ENCODE measurements at places on chromosomes 11 and 22.
A peak's percentile ranks its signal among the peaks of the same experiment; 100 is the strongest.

DNA sequence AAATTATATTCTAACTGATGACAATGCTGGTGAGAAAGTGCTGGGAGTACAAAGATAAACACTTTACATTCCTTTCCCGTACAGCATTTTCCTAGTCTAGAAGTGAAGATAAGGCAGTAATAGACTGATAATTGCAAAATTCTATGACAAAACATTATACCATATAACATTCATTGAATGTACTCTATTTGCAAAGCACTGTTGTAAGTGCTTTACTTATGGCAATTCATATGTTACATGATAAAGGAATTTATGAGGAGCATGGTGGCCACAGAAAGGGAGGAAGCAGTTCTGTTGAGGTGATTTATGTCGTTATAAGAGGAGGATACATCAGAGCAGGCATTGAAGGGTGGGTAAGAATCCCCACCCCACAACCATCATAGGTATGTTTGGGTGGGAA, 434.8 kb downstream of the RAB38 start:
- no peak overlapping the region for H3K27ac ChIP-seq
- no peaks in the 10 kb centered on the region for H3K4me1 ChIP-seq
- no peak for DNase-seq

- no peaks in the 10 kb centered on the region for H3K36me3 ChIP-seq
- H3K27me3 ChIP-seq: no peaks in the 10 kb centered on the region
- H3K4me1 ChIP-seq: no peaks in the 10 kb centered on the region
- no peak overlapping the region for H3K4me3 ChIP-seq
Measured at GRCh38 chr11:73995247-73995646, 12.6 kb upstream of the UCP2 start.

DNA sequence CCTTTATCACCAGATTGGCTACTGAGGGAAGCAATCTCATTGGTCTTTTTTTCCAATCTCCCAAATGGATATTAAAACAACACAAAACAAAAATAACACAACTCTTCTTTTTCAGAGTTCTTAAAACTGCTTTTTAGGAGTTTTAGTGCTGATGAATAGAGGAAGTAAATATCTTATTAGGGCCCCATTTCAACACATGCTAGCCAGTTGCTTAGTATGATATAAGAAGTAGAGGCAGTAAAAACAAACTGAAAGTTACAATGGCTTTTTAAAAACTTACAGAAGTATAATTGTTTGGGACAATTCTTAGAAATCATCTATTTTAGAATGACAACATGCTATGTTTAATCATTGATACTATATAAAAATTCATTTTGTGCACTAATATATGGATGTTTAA, 3.4 kb downstream of the C11orf71 start:
- no peaks in the 10 kb centered on the region for H3K27me3 ChIP-seq
- no peak for DNase-seq
- H3K27ac ChIP-seq: no peak overlapping the region
- H3K36me3 ChIP-seq: no peaks in the 10 kb centered on the region
- peaks cover 21% of the 10 kb centered on the region for H3K4me1 ChIP-seq
- no peak overlapping the region for H3K4me3 ChIP-seq

DNA sequence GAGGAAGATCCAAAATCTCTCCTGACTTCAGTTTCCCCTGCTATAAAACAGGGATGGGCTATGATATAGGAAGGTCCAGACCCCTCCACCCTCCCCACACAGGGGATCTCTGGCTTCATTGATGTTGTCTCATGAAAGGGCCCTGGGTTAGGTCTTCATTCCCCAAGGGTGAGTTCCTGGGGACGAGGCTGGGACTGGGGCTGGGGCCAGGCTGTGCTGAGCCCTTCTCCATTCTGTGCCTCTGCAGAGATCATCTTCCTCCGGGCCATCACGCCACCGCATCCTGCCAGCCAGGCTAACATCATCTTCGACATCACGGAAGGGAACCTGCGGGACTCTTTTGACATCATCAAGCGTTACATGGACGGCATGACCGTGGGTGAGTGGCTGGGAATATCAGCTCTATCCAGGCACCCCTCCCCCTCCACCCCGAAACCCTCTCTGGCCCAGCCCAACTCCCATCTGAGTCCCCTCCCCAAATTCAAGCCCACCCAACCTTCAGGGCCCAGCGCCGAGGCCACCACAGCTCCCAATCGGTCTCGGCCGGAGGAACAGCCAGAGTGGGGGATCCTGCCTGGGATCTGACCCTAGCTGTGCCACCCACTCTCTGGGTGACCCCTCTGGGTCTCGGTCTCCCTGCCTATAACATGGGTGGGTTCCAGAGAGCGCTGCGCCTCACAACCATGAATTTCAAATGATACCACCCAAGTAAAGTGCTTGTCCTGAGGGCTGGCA, 74.2 kb downstream of the FBLN1 start:
- H3K36me3 ChIP-seq: no peaks in the 10 kb centered on the region
- H3K27ac ChIP-seq: no peak overlapping the region
- H3K4me1 ChIP-seq: no peaks in the 10 kb centered on the region
- no peak overlapping the region for H3K4me3 ChIP-seq
- DNase-seq: no peak

GRCh38 chr11:7571640-7572000, 57.8 kb downstream of the PPFIBP2 start:
- no peaks in the 10 kb centered on the region for H3K36me3 ChIP-seq
- peak; percentile 72 for DNase-seq
- no peak overlapping the region for H3K4me3 ChIP-seq

DNA sequence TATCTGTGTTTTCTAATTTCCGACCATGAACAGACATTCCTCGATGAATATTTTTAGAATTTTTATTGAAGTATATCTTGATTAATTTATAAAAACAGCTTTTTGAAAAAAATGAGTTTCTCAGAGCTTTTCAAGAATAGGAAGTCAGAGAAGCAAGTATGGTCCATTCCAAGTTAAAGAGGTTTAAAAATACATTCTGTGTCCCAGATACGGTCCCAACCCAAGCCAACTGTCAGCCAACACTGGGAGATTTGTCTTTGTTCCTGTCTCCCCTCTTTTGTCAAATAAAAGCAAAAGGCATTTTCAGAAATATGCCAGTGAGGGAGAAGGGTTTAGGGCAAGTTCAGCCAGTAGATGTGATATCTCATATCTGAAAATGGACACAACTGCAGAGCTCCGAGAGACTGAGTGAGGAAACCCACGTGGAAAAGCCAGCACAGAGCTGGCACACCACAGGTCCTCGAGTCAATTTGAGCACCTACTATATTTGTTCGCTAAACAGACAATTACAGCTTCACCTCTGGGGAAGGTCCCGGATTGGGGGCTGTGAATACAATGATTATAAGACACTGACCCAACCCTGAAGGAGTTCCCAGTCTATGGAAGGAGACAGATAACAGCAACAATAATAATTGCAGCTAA, 59.8 kb downstream of the C11orf91 start:
- no peak for DNase-seq
- H3K27ac ChIP-seq: no peak overlapping the region
- H3K36me3 ChIP-seq: no peaks in the 10 kb centered on the region
- no peaks in the 10 kb centered on the region for H3K4me1 ChIP-seq

DNA sequence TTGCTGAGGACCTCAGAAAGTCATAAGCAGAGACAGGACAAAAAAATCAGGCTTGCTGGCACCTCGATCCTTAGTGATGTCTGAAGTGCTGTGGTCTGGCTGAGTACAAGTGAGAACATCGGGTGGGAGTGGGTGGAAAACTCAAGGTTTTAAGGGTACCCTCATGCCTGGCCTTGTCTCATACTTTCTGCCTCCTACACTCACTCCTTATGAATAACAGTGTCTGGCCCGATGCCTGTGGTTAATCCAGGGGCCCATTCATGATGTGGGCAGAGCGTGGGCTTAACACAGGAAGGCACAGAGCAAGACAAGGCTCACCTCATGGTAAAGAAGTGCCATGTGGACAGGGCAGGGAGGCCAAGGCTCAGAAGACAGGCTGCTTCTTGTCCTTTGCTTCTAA, 11.0 kb upstream of the UCP3 start:
- peak overlapping the region; percentile 76 for H3K27ac ChIP-seq
- H3K4me1 ChIP-seq: peaks cover 11% of the 10 kb centered on the region
- no peaks in the 10 kb centered on the region for H3K27me3 ChIP-seq
- no peaks in the 10 kb centered on the region for H3K36me3 ChIP-seq
- no peak overlapping the region for H3K4me3 ChIP-seq
- DNase-seq: no peak

DNA sequence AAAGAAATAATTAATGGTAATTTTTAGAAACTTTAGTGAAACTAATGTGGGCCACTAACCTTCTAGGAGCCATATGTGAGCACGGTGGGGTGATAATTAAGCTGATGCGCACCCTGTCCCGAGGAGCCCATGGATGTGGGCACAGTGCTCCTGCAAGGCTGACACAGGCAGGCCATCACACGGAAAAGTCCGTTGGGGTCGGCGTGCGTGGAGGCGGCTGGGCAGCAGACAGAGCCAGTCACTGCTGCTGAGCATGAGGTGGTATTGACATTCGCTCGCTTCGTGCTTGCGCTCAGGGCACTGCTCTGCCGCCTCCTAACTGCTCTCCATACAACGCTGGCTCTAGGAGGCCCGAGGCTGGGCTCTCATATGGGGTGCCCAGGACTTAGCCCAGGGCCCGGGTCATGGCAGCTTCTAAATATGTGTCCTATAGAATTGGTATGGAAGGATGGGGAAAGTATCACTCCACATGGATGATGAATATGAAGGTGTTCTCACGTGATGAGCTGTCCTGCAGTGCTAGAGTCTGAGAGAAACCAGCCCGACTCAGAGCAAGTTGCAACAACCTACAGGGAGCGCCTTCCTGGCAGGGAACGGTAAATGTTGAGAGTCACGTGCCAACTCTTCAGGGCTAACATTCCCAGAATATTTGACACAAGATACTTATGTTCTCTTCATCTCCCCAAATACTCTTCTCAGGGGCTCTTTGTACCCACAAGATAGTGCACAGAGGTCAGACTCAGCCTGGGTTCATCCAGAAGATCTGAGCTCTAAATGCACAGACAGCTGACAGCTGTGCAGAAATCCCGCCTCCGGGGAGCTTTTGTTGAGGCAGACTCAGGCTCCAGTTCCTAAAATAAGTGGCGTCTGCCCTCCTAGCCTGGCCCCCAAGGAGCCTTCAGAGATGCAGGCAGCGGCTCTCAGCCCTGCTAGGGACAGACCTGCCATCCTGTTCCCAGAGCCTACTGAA, 50.6 kb upstream of the ARFGAP3 start:
- no peak for DNase-seq
- H3K4me3 ChIP-seq: no peak overlapping the region
- peak overlapping the region; percentile 19 for H3K27ac ChIP-seq
- H3K36me3 ChIP-seq: no peaks in the 10 kb centered on the region
- H3K27me3 ChIP-seq: no peaks in the 10 kb centered on the region
- H3K4me1 ChIP-seq: peaks cover 48% of the 10 kb centered on the region

DNA sequence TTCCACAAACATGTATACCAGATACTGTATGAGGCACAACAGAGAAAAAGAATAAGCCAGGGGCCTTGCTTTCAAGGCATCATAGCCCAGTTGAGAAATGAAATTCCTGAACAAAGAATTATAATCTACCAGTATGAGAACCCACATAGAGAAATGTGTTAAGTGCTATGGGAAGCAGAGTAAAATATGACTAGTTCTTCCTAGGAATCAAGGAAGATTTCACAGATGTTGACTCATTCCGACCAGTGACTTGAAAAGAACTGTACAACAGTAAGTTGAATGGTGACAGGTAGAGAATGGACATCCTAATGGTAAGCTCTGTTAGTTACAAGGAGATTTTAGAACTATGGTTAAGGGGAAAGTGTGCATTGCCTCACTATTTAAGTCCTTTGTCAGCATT, 102.6 kb downstream of the TRIM44 start:
- no peak for DNase-seq
- peaks cover 34% of the 10 kb centered on the region for H3K4me1 ChIP-seq
- H3K27ac ChIP-seq: no peak overlapping the region
- no peaks in the 10 kb centered on the region for H3K36me3 ChIP-seq
- H3K4me3 ChIP-seq: no peak overlapping the region

- no peaks in the 10 kb centered on the region for H3K36me3 ChIP-seq
- H3K4me1 ChIP-seq: no peaks in the 10 kb centered on the region
- no peak within 1 kb of the TSS for H3K27ac ChIP-seq
- no peak for DNase-seq
- peak within 1 kb of the TSS; percentile 26 for H3K4me3 ChIP-seq
Measured at GRCh38 chr22:50170453-50171318, at the start of gene PANX2. PANX2 (plus strand) TSS chr22:50170731; CDS start chr22:50170731, 0 bp downstream.

- no peak for DNase-seq
- no peak overlapping the region for H3K27ac ChIP-seq
- H3K4me1 ChIP-seq: no peaks in the 10 kb centered on the region
- H3K36me3 ChIP-seq: no peaks in the 10 kb centered on the region
Measured at GRCh38 chr11:69307871-69308431, 14.0 kb downstream of the MYEOV start.

GRCh38 chr11:106400949-106401570, 323.6 kb downstream of the AASDHPPT start:
- H3K4me3 ChIP-seq: no peak overlapping the region
- no peak overlapping the region for H3K27ac ChIP-seq
- no peak for DNase-seq

DNA sequence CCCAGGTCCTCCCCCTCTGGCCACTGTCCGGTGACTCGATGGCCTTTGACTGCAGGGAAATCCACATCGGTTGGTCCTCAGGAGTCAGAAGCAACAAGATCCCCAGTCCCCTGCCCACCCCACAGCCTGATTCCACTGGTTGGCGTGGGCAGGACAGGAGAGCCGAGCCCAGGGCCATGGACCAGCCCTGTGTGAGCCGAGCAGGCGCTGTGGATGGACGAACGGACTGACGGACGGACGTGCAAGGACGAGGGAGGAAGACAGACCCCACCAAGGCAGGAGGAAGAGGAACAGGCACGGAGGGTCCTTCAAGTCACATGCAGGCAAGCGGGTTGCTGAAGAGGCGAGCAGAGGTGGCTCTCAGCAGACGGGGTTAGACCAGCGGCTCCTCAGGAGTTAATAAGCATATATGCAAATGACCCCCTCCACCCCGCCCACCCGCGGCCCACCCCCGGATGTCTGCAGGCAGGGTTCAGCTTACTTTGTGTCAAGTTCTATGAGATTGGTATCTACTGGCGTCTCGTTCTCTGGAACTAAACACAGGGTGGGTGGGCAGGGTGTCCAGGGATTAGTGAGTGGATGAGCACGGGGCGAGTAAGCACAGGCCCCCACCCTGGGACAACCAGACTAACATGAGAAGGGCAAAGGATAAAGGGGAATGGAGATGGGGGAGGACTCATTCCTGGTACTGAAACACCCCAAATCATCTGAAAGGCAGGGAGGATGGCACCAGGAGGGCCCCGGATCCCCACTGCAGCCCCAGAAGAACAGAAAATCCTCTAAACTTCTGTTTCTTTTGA, 26.8 kb downstream of the TPBGL start:
- no peaks in the 10 kb centered on the region for H3K27me3 ChIP-seq
- H3K4me3 ChIP-seq: no peak overlapping the region
- no peak overlapping the region for H3K27ac ChIP-seq
- H3K4me1 ChIP-seq: no peaks in the 10 kb centered on the region
- H3K36me3 ChIP-seq: no peaks in the 10 kb centered on the region

DNA sequence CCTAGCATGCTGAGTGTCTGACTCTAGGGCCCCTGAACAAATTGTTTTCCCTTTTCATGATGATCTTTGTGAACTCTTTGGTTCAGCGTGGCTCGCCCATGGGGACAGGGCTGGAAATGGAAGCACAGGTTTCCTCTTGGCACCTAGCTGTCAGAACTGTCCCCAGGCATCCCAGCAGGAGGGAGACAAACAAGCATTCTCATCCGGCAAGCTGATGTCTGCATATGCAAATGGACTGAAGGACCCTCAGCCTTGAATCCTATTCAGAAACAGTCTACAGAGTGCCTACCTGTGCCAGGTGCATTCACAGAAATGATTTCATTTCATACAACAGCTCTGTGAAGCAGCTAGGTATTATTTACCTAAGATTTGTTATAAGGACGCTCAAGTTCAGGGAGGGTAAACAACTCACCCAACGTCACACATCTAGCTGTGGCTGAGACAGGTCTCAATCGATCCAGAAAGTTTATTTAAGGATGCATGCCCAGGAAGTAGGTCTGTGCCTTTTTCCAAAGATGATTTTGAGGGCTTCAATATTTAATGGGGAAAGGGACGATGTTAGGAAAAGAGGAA, 176.4 kb downstream of the KIRREL3 start:
- H3K4me1 ChIP-seq: peaks cover 4% of the 10 kb centered on the region
- no peak for DNase-seq
- H3K27me3 ChIP-seq: no peaks in the 10 kb centered on the region
- H3K4me3 ChIP-seq: no peak overlapping the region

Data from pancreas (tissue), 10 donors.